Activated T-cell treated with anti-CD3 and anti-CD28 coated beads for 4 hours (primary cell): ENCODE measurements at places on chromosomes 3 and 15.

DNA sequence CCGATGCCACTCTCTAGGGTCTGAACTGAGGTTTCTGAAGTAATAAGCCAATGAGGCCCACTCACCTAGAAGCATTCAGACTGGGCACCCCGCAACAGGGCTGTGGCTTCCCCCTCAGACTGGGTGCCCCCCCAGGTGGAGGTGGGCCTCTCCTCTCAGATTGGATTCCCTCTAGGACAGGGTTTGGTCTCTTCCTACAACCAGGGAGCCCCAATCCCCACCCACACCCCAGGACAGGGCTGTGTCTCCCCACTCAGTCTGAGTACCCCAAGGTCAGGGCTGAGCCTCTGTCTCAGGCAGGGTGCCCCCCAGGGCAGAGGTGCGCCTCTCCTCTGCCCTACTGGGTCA lies 27.7 kb downstream of the PTH1R start:
- DNase-seq = no peak

DNA sequence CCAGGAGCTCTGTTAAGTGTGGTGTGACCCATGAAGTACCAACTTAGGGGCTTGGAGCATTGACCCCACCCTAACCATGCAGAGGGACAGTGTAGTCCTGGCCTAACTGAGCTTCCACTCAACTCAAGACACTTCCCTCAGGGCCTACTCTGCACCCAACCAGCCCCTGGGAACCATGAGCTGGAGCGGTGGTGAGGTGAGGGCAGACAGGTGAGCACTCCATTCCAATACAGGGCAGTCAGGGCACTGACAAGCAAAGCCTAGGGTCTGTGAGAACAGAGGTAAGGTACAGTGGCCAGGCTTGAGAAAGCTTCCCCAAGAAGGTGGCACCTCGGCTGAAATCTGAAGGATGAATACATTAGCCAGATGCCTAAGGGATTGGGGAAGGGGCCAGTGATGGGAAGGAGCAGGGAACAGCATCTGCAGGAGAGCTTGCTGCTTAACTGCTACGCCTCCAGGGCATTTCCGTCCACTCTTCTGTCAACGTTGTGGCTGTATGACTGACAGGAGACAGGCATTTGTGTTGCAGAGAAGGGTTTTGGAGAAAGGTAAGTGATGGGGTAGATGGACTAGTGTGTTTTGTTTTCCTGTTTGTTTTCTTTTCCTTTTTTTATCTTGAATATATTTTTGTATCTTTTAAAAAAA lies 243.5 kb upstream of the TRIM42 start:
- no peak for DNase-seq

GRCh38 chr15:75069301-75069925 lies 46.0 kb downstream of the PPCDC start:
- no peak for DNase-seq

GRCh38 chr15:65055201-65055870 lies 10.1 kb downstream of the SLC51B start:
- DNase-seq = no peak

- no peak for DNase-seq
Measured at GRCh38 chr15:83215306-83215705, 7.7 kb upstream of the HDGFL3 start.

- no peak for DNase-seq
Measured at GRCh38 chr3:44926921-44927320, 49.1 kb downstream of the ZDHHC3 start.

DNA sequence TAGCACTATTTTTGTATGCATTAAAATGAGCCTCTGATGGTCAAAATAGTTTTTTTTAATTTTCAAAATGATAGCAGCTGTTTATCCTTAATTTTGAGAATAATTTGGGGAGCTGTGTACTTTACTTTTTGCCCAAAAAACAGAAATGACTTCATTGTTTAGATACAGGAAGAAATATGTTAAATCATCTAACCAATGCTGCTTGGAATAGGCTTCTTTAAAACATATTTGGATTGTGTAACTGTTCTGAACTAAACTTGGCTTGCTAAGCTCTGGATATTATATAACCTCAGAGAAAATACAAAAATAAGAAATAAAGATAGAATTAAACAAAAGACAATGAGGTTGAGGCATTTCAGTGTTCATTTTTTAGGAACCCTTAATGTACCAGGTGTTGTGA lies 119.3 kb downstream of the SERPINI1 start:
- no peak for DNase-seq

DNA sequence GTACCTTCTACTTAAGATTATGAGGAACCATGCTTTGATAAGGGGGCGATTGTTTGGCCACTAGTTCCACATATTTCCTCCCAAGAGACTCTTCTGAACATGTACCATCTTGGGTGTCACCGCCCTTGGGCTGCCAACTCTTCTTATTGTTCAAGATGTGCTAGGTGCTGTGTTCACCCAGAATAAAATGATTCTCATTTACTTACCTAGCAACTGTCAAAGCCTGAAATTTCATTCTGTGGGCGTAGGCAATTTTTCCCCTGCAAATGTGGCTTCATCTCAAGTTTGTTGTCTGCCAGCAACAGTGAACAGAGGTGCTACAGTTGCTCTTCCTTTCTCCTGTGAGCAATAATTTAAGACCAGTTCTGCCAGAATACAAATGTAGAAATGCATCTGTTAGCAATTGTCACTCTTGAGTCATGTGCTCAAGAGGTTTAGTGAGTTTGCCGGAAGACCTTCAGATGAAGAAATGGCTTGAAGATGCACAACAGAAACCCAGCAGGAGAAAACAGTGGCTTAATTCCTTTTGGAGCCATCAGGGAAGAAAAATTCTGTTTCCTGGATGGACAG lies 41.3 kb upstream of the RARB start:
- no peak for DNase-seq

- DNase-seq = no peak
Measured at GRCh38 chr3:101120039-101120438, 126.8 kb upstream of the ABI3BP start.

GRCh38 chr3:156359368-156359767 lies 195.5 kb downstream of the SSR3 start:
- no peak for DNase-seq

- DNase-seq = no peak
Measured at GRCh38 chr15:33971811-33972210, 3.5 kb downstream of the CHRM5 start.

DNA sequence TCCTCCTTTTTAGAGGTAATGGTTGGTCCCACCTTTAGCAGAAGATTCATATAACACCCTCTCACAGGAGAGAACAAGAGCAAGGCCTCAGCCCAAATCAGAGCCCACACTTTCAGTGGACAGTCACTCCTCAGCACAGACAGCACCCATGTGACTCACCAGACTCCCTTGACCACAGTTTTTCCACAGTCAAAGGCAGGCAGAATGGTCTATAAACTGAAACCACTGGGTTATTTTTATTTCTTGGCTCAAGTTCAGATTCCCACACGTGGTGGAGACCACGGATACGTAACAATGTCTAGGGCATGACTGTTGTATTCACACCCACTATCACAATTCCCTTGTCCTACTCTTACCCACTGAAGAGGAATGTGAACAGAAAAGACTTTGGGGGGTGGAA lies 237.8 kb upstream of the UBE2E1 start:
- DNase-seq = no peak

DNA sequence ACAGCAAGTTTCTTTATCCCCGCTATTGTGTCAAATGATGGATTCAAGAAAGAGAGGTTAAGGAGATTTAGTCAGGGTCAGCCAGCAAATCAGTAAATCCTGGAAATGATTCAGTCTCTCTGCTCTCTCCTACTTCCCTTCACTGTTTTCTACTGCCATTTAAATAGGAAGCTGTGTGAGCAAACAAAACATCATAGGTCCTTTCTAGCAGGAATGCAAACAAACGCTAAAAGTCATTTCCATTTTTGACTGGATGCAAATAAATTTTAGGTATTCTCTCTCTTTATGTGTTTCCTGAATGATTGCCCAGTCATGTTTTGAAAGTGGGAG lies 299.4 kb upstream of the RORA start:
- DNase-seq = no peak

DNA sequence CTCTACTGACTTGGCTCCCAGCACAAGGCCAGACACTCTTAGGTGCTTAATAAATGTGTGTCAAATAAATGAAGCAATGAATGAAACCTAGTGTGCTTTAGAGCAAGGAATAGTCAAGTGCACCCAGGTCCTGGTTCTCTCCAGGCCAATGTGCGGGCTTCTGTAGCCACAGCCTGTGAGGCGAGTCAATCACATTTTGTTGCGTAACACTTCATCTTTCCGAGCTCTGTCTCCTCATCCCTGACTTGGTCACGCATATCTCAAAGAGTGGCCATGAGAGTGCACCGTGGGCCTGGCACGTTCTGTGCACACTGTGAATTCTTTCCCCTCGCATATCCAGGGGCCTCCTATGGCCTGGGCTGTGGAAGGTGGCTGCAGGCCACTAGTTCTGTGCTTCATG lies 11.4 kb upstream of the SH3GL3 start:
- no peak for DNase-seq

DNA sequence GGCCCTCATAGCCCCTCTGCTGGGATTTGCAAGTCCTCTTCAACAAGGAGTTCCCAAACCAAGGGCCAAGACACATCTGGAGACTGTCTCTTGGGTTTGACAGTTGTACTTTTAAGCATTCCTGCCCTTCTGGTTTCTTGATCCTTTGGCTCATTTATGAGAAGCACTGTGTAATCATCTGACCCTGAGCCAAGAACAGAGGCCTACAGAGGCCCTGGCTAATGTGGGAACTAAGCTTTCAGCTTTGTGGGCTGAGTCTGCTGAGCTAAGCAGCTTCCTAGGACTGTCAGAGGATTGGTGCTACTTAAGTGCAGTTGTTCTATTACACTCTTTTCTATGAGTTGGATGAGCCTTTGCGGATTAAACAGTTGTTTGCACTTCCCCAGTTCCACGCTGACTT lies 178.3 kb downstream of the KBTBD8 start:
- no peak for DNase-seq

DNA sequence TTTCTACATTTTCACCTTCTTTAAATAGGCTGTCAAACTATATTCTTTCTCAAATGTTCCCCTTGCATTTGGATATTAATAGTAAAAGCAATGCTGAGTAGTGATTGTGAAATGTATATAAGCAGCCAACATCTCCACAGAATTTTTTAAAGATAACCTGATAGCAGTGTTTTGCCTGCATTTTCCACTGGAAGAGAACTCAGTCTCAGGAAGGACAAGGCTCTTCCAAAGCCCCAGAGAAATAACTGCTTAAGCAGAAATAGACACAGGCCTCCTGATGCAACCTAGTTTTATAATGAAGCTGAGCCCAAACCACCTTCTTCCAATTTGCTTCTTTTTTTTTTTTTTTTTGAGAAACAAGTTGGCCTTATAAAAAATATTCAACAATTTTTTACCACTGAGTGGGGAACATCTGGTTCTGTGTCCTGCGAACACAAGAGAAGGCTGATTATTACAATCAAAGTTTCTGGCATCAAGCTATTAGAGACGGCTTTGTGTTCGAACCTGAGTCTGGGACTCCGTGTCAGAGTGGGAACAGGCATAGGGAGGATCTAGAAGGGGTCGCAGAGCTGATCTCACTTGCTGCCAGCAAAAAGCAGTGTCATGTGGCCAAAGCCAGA lies 332.5 kb upstream of the TBL1XR1 start:
- no peak for DNase-seq

DNA sequence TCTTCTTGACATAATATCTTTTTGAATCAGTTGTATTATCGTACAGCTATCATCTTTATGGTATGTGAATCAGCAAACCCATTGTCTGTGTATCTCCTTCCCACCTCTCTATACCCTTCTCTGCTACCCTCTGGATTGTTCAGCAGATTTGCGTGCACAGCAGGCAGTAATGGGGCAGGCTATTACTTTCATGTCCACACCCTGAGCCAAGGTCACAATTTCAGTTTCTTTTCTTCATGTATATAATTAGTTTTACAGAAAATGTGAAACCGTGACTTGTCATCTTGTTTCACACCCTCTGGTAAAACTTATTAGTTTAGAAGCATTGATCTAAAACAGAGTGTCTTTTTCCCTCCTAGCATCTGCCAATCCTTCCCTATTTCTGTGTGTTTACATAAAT lies 770.4 kb upstream of the SEMA6D start:
- DNase-seq = no peak

DNA sequence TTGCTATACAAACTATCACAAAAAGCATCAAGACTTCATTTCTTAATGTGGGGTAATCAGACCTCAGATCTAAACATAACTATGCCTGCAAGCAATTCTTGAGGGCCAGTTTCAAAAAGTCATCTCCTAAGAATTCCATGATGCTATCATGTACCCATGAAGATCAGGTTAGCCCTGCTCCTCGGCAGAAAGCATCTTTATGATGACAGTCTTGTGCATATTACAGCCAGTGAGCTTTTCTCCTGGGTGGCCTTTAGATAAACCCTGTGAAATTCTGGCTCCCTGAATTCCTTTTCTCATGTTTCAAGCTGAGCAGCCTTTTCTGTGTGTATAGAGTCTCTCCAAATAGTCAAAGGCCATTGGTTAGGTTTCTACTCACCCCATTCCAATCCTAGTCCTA lies 201.9 kb upstream of the MCTP2 start:
- DNase-seq = no peak
